ENCODE measurements at places on chromosomes 4 and X.
A peak's percentile ranks its signal among the peaks of the same experiment; 100 is the strongest.

- no peaks in the 10 kb centered on the region for H3K27me3 ChIP-seq
- no peak overlapping the region for H3K4me3 ChIP-seq
- H3K4me1 ChIP-seq, result no peaks in the 10 kb centered on the region
- no peak overlapping the region for H3K27ac ChIP-seq
These were observed 110.0 kb downstream of the ATRX start for GRCh38 chrX:77675986-77676385.

DNA sequence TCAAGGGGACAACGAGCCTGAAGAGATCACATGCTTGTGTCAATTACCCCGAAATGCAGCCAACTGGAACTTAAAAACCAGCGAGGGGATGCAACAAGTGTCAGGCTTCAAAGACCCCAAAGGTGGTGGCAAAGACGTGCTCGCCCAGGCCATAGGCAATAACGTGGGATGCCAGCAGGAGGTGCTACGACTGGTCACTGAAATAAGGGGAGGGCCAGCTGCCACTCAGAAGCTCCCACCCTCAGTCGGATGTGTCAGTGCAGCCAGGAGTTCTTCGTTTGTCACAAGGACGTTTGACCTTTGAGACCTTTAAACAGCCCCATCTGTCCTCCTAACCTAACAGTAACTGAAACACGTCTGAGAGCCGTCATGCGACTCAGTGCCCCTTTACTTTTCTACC, 556.8 kb upstream of the PCDH10 start:
- H3K36me3 ChIP-seq, result no peaks in the 10 kb centered on the region
- no peak for DNase-seq
- no peaks in the 10 kb centered on the region for H3K4me1 ChIP-seq
- no peak overlapping the region for H3K4me3 ChIP-seq
- H3K27me3 ChIP-seq, result no peaks in the 10 kb centered on the region

GRCh38 chr4:3047464-3048286, 26.7 kb downstream of the HTT-AS start:
- DNase-seq, result peak; percentile 79
- H3K36me3 ChIP-seq, result no peaks in the 10 kb centered on the region
- no peaks in the 10 kb centered on the region for H3K27me3 ChIP-seq

GRCh38 chr4:97866821-97867556, 276.3 kb downstream of the STPG2 start:
- H3K27me3 ChIP-seq, result no peaks in the 10 kb centered on the region
- H3K27ac ChIP-seq, result no peak overlapping the region
- no peaks in the 10 kb centered on the region for H3K36me3 ChIP-seq
- no peaks in the 10 kb centered on the region for H3K4me1 ChIP-seq
- no peak for DNase-seq

DNA sequence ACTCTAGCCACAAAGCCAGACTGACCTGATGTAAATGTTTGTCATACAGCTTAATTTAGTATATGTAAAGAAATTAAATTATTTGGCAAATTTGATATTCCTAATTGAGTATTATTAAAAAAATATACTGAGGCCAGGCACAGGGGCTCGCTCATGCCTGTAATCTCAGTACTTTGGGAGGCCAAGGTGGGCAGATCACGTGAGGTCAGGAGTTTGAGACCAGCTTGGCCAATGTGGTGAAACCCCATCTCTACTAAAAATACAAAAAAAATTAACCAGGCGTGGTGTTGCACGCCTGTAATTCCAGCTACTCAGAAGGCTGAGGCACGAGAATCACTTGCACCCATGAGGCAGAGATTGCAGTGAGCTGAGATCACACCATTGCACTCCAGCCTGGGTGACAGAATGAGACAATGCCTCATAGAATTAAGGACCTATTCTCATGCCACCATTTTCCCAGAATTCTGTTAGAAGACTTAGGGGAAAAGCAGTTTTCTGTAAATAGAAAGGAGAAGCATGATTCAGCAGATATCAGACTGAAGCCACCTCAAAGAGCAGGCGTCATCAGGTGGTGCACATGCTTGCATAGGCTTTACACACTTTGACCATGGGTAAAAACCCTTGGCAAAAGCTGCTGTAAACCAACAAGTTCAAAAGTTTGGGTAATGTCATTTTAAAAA, 6.1 kb downstream of the UBQLN2 start:
- no peak for DNase-seq
- no peak overlapping the region for H3K27ac ChIP-seq
- peaks cover 15% of the 10 kb centered on the region for H3K4me1 ChIP-seq
- no peaks in the 10 kb centered on the region for H3K27me3 ChIP-seq
- H3K36me3 ChIP-seq, result no peaks in the 10 kb centered on the region

DNA sequence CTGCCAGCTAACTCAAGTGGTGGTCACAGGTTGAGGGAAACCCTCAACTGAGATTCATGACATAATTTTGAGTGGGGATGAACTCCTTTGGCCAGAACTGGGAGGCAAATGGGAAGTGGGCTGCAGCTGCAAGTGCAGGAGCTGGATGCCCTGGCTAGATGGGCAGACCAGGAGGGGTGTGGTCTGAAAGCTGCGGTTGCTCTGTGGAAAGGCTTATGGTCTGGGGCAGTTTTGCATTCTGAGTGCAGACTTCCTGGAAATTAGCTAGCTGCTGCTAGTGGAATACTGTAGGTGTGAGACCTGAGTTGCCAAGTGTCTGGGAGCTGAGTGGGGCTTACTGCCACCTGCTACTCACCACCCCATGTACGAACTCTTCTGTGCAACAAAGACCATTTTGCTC, 52.1 kb upstream of the NAP1L2 start:
- no peak for DNase-seq

GRCh38 chr4:17766826-17767458, 14.5 kb downstream of the FAM184B start:
- H3K27ac ChIP-seq, result no peak overlapping the region
- no peak for DNase-seq
- H3K4me1 ChIP-seq, result no peaks in the 10 kb centered on the region
- H3K4me3 ChIP-seq, result no peak overlapping the region

GRCh38 chr4:89897867-89898266, 3.2 kb downstream of the MMRN1 start:
- H3K27me3 ChIP-seq, result no peaks in the 10 kb centered on the region
- H3K4me1 ChIP-seq, result no peaks in the 10 kb centered on the region
- H3K4me3 ChIP-seq, result no peak overlapping the region
- no peak overlapping the region for H3K27ac ChIP-seq

Measured in adrenal gland (tissue), 19 donors.